Neural crest cell (in vitro differentiated cells): ENCODE measurements at places on chromosomes 11 and 22. TPM values are rescaled to one million over a fixed set of nuclear protein-coding genes. Genes with fewer than 3 reads are reported as not detected.

DNA sequence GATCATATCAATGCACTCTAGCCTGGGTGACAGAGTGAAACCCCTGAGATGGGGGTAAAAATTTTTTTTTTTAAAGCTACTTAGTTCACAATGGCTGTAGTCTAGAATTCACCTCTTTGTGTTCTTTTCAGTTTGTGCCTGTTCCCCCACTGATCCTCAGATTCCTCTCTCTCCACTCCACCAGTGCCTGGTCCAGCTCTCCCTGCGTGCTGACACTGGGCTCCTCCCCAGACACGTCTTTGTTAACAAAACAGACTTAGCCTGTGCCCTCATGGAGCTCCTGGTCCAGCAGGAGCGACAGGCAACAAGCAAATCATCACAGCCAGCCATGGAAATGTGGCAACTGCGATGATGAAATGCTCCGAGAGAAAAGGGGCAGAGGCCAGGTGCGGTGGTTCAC lies 34.0 kb downstream of the IFT27 start:
- no peaks in the 10 kb centered on the region for H3K36me3 ChIP-seq
- peak overlapping the region; percentile 92 for H3K27ac ChIP-seq
- no peaks in the 10 kb centered on the region for H3K4me1 ChIP-seq
- no peak for DNase-seq
- no peak overlapping the region for H3K4me3 ChIP-seq
- H3K27me3 ChIP-seq, result peaks cover 41% of the 10 kb centered on the region

The NFRKB gene
- total RNA-seq, result 56.9 and 58.6 TPM in 2 replicates

GRCh38 chr11:90148900-90149299 lies 14.4 kb downstream of the NAALAD2 start:
- no peak overlapping the region for H3K4me3 ChIP-seq
- no peak for DNase-seq
- H3K27me3 ChIP-seq, result no peaks in the 10 kb centered on the region
- no peaks in the 10 kb centered on the region for H3K4me1 ChIP-seq
- peaks cover 15% of the 10 kb centered on the region for H3K36me3 ChIP-seq
- H3K27ac ChIP-seq, result no peak overlapping the region

The SLC22A12 gene
- not detected in 2 replicates for total RNA-seq

DNA sequence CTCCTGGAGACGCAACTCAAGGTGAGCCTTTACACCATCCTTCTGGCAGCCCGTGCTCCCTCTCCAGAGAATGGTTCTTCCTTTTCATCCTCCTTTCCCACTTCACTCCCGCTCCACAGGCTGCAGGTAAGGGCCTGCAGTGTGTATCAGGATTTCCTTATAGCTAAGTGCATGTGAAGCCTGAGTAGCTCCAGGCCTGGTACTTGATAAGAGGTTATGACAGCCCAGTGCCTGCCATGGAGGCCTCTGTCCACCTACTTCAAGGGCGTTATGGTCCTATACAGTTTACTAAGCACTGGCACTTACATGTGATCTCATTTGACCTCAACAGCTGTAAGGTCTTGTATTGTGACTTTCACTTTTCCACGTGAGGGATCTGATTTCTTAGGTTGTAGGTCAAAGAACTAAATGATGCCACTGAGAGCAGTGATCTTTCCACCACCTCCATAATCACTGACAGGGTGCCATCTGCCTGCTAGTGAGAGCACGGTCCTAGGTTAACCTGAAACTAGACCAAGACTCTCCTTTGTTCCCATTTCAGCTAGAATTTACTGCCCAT lies 18.1 kb downstream of the SSH3 start:
- DNase-seq, result no peak
- H3K27me3 ChIP-seq, result peaks cover 2% of the 10 kb centered on the region
- H3K36me3 ChIP-seq, result peaks cover 4% of the 10 kb centered on the region
- H3K27ac ChIP-seq, result no peak overlapping the region
- peaks cover 21% of the 10 kb centered on the region for H3K4me1 ChIP-seq
- H3K4me3 ChIP-seq, result no peak overlapping the region

GRCh38 chr11:37459456-37459855 lies 861.4 kb upstream of the RAG2 start:
- H3K4me3 ChIP-seq, result no peak overlapping the region
- DNase-seq, result no peak
- no peak overlapping the region for H3K27ac ChIP-seq
- H3K27me3 ChIP-seq, result no peaks in the 10 kb centered on the region
- no peaks in the 10 kb centered on the region for H3K4me1 ChIP-seq
- H3K36me3 ChIP-seq, result no peaks in the 10 kb centered on the region

DNA sequence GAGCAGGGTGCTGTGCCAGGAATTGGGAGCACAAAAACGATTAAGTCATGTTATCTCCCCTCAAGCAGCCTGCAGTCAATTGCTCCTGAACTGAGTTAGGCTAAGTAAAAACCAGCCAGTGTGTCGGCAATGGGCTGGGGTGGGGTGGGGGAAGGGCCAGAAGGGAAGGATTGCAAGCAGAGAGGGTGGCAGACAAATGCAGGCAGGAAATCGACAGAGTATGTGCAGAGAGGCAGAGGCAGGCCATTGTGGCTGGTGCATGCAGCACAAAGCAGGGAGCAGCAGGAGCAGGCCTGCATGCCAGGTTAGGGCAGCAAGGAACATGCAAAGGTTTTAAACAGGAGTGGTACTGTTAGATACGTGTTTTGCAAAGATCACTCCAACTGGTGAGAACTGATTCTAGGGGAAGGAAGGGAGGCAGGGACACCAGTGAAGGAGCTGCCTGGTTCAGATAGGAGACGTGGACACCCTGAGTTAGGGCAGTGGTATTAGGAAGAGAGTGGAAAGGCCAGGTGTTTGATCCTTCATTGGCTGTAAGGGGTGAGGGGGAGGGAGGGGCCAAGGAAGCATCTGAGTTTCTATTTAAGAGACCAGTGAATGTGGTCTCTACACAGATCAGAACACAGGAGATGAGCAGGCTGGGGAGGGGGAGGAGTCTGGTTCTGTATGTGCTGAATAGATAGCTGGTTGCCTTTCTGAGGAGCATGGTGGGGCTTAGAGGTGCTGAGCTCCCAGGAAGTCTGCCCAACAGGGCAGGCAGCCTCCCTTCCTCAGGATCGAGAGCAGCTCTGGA lies 70.8 kb upstream of the PHOX2A start:
- no peaks in the 10 kb centered on the region for H3K36me3 ChIP-seq
- no peaks in the 10 kb centered on the region for H3K27me3 ChIP-seq
- no peak for DNase-seq
- no peak overlapping the region for H3K4me3 ChIP-seq
- peaks cover 6% of the 10 kb centered on the region for H3K4me1 ChIP-seq
- peak overlapping the region; percentile 66 for H3K27ac ChIP-seq

DNA sequence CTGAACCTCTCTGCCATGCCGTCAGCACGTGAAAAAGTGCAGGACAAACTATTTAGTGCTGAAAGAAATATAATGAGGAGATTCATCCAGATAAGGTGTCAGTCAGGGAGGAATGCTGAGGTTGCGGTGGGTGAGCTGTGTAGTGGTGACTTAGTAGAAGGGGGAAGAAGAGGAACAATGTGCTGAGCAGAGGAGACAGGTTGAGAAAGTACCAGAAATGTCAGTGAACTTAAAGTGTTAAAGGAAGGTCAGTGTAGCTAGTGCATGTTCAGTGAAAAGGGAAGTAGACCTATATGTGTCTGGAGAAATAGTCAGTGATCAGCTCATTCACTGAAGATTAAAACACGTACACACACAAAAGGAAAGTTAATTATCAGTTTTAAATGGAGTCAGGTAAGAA lies 237.6 kb upstream of the CCDC179 start:
- H3K27ac ChIP-seq, result no peak overlapping the region
- no peaks in the 10 kb centered on the region for H3K4me1 ChIP-seq
- no peak for DNase-seq
- H3K27me3 ChIP-seq, result no peaks in the 10 kb centered on the region

The SAA1 gene
- not detected in 2 replicates for total RNA-seq

- H3K4me1 ChIP-seq, result peaks cover 19% of the 10 kb centered on the region
- no peak overlapping the region for H3K4me3 ChIP-seq
- H3K27ac ChIP-seq, result no peak overlapping the region
- H3K27me3 ChIP-seq, result no peaks in the 10 kb centered on the region
- H3K36me3 ChIP-seq, result no peaks in the 10 kb centered on the region
These were observed 62.2 kb upstream of the INCENP start for GRCh38 chr11:62061356-62062222.

The MEI1 gene
- 0.16 and 0.48 TPM in 2 replicates for total RNA-seq

- peak overlapping the region; percentile 82 for H3K4me3 ChIP-seq
- no peak for DNase-seq
- peaks cover under 1% of the 10 kb centered on the region for H3K36me3 ChIP-seq
- peaks cover 25% of the 10 kb centered on the region for H3K4me1 ChIP-seq
- no peaks in the 10 kb centered on the region for H3K27me3 ChIP-seq
- no peak overlapping the region for H3K27ac ChIP-seq
These were observed 1.3 kb downstream of the MACROD1 start for GRCh38 chr11:64164392-64165312.

DNA sequence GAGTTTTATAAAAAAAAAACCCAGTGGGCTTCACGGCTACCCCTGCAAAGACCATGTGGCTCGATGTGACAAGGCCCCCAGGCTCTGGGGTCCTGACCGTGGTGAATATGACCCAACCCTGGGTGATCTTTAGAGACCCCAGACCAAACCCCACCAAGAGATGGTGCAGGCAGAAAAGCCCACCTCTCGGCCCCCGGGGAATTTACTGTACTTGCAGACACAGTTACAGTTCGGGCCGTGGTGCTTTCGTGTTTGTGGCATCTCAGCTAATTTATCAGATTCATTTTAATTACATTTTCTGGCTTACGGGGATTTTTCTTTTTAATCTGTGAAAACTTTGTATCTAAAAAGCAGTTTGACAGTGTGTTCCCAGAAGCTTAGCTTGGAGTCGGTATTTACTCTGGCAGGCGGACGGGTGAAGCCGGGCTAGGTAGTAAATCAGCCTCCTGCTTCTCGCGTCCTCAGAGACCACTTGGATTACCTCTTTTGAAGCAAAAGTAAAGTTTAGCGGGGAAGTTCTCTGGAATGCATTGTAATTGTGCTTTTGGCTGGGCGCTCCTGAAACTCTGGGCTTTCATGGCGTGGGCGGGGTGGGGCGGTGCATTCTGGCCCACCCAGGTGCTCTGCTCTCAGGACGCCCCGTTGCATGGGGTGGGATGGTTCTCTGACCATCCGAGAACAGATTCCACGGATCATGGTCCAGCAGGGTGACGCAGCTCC lies 25.3 kb downstream of the ANO1 start:
- DNase-seq, result no peak
- H3K27me3 ChIP-seq, result peaks cover 4% of the 10 kb centered on the region
- no peak overlapping the region for H3K27ac ChIP-seq
- no peaks in the 10 kb centered on the region for H3K36me3 ChIP-seq
- H3K4me3 ChIP-seq, result no peak overlapping the region

The UBASH3B gene
- total RNA-seq, result 6.6 and 6.8 TPM in 2 replicates

DNA sequence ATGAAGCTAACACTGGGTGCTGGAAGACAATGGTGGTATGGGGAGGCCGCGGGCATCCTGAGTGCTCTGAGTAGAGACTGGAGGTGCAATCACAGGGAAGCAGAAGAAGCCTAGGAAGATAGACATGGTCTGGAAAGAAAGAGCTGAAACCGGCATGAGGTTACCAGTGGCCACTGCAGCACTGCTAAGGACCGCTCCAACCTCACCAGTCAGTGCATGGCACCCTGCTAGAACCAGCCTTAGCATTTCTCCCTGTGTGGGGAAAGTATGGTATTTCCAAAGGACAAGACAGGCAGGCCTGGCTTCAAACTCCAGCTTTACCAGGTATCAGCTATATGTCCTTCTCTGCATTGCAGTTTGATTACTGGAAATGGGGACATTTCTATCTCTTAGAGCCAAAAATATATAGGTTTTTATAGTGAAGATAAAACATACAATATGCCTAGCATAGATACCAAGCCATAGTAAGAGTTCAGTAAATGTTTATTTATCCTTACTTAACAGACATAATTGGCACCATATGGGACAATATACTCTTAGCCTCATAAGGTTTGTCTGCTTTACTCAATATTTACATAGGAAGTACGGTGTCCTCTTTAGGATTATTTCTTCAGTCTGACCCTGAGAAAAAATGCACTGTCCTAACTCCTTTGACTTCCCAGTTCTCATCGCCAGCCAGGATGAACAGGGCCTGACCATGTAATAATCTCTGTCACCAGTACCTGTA lies 231.1 kb downstream of the TENM4 start:
- peaks cover 7% of the 10 kb centered on the region for H3K36me3 ChIP-seq
- no peaks in the 10 kb centered on the region for H3K27me3 ChIP-seq
- H3K4me3 ChIP-seq, result no peak overlapping the region
- H3K27ac ChIP-seq, result no peak overlapping the region
- H3K4me1 ChIP-seq, result peaks cover 9% of the 10 kb centered on the region
